Heart right ventricle (tissue), 16 donors: ENCODE measurements at places on chromosomes 3 and 15. TPM values are rescaled to one million over a fixed set of nuclear protein-coding genes. Genes with fewer than 3 reads are reported as not detected.

WDR49 gene
- total RNA-seq, result 6.6 TPM

ASTE1 gene
- 4.2 TPM for total RNA-seq

GABRR3 gene
- not detected for total RNA-seq

OCA2 gene
- total RNA-seq, result not detected

CHRM5 gene
- not detected for total RNA-seq

SCG5 gene
- not detected for total RNA-seq

EIF5A2 gene
- total RNA-seq, result 6.5 TPM

CYP1A1 gene
- total RNA-seq, result not detected

SI gene
- not detected for total RNA-seq

RBMS3 gene
- total RNA-seq, result 41.1 TPM

RBP2 gene
- not detected for total RNA-seq

DNA sequence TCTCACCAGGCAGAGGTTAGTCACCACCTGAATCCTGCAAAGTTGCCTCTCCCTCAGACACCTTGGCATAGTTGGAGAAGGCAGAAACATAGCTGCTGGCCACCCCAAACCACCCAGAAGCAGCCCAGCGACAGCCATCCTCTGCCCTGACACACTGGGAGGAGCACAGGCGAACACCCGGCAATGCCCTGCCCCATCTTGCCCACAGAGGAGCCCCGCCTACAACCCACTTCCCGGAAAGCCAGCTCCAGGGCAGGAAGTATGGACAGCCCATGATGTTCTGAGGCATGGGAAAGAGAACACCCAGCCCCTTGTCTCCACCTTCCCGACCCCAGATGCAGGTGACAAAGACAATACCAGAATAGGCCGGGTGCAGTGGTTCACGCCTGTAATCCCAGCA lies 12.6 kb upstream of the SHISA5 start:
- DNase-seq, result no peak

- no peak for DNase-seq
Observed at GRCh38 chr3:192382861-192383260, 344.5 kb downstream of the FGF12 start.

DNA sequence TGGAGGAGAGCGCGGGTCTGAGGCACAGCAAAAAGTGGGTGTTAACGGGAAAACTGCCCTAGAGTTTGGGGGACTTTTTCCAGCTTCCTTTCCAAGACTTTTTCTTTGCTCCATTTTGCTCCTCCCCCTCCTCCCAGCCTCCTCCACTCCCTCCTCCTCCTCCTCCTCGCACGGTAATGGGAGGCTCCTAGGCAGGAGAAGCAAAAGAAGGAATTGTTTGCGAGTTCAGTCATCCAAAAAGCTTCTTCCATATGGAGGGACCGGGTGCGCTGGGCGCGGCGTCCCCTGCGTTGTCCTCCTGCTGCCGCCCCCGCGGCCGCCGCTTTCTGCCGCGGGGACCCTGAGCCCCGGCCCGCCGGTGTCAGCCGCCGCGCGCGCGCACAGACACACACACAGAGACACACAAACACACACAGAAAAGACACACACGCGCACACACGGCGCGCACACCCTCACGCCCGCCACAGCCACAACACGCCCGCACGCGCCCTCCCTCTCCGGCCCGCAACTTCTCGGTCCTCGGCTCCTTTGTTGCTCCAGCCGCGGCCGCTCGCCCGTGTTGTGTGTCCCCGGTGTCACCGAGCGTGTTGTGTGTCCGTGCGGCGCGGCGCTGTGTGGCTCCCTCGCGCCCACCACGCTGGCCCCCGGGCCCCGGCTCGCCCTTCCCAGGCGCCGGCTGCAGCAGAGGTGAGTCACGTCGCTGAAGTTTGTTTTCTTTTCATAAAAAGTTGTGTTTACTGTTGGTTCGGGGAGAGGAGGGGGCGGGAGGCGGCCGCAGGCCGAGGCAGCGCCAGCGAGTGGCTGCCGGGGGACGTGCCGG lies at the start of gene BOC:
Gene BOC (plus strand): TSS at position 228 of the 820 bp plus-strand sequence. CDS start 38,246 bp downstream, outside the sequence.
- peak; percentile 38 for DNase-seq

- no peak for DNase-seq
Observed at GRCh38 chr3:134699141-134699711, 48.4 kb upstream of the KY start.

GRCh38 chr3:124347418-124347817 lies 355.5 kb upstream of the ROPN1 start:
- no peak for DNase-seq

- DNase-seq, result no peak
Observed at GRCh38 chr3:142210144-142210543, 15.2 kb downstream of the GK5 start.

DNA sequence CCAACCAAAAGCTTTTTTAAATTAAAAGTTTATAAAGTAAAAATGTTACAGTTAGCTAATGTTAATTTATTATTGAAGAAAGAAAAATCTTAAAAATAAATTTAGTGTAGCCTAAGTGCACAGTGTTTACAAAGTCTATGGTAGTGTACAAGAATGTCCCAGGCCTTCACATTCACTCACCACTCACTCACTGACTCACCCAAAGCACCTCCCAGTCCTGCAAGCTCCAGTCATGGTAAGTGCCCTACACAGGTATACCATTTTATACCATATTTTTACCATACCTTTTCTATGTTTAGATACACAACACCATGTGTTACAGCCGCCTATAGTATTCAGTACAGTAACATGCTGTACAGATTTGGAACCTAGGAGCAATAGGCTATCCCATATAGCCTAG lies 29.1 kb downstream of the SSR3 start:
- no peak for DNase-seq

DNA sequence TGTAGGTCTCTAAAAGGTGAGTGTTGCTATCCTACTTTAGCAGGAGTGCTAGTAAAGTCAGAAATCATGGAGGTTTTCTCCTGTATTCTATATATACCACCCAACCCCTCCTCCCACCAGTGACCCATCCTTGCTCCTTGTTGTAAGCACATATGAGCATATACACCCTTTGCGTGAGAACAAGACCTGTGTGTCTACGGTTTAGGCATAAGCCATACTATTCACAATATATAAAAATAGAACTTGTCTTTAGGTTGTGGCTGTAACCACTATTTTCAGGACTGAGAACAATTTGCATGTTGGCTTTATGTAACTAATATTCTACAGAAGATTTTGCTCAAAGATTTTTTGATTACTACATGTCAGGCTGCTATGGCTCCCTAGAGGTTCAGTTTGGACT lies 59.1 kb upstream of the TOP2B start:
- DNase-seq, result no peak

DNA sequence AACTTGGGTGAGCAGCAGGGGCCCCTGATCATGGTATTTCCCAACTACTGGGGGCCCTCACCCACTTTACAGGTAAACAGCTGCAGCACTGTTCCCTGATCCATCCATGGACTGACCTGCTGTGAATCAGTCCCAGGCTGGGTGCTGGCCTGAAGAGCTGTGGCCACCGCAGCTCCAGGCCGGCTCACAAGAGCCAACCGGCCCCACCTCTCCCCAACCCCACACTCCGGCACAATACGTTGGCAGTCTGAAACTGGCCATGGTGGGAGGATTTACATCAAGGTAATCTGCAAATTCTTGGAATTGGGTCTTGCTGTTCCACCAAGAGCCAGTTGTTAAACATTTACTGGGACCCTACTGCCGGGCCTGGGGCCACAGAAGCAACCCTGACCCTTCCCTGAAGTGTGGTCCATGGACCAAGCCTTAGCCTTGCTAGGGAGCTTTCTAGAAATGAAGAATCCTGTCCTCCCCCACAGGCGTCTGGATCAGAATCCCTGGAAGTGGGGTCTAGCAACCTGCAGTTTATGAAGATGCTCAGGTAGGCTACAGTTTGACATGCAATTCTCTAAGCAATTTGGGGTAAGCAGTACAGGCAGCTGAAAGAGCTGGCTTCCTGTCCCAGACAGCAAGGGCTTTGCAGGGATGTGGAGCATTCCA lies 3.7 kb downstream of the SLC6A20 start:
- DNase-seq, result no peak

GRCh38 chr3:135736740-135737139 lies 228.8 kb upstream of the PPP2R3A start:
- no peak for DNase-seq

GRCh38 chr3:104961851-104962250 lies 404.9 kb upstream of the ALCAM start:
- DNase-seq, result no peak

GRCh38 chr3:8266730-8267131 lies 234.9 kb upstream of the LMCD1 start:
- no peak for DNase-seq

DNA sequence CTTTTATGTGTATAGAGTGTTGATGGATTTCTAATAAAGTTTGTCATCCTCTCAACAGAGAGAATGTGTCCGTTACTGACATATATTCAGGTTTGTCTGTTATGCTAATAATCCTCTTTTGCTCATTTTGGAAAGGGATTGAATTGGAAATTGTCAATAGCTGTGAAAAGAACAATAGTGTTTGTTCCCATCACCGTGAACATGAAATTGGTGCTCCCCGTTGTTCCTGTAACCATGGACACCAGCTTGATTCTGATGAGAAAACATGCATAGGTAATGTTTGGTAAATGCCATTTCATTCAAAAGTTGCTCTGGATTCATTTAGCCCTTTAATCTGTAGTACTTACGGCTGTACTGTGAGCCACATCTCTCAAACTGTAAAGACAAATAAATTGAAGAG lies 707.0 kb upstream of the GOLIM4 start:
- no peak for DNase-seq

- peak; percentile 32 for DNase-seq
Observed at GRCh38 chr3:183537295-183537730, 18.2 kb downstream of the KLHL6 start.

DNA sequence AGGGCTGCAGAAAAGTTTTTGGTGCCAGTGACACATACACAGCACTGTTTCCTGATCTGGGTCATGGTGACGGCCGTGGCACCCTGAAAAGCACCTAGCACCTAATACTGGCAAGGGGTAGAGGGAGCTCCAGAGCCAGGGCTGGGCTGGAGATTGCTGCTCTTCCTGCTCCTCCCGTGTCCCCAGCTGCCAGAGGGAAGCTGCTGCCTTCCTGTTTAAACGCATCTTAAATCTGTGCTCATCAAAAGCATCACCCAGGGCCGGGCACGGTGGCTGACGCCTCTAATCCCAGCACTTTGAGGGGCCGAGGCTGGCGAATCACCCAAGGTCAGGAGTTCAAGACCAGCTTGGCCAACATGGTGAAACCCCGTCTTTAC lies 156.7 kb upstream of the MEF2A start:
- DNase-seq, result peak; percentile 70

GRCh38 chr15:64001148-64001547 lies 45.1 kb downstream of the DAPK2 start:
- no peak for DNase-seq

GRCh38 chr3:171038342-171038741 lies 11.8 kb upstream of the SLC2A2 start:
- DNase-seq, result no peak

- DNase-seq, result no peak
Observed at GRCh38 chr3:178022599-178022998, 513.6 kb upstream of the KCNMB2 start.

- peak; percentile 67 for DNase-seq
Observed at GRCh38 chr3:64238971-64239667, 13.9 kb upstream of the PRICKLE2 start.

- peak; percentile 72 for DNase-seq
Observed at GRCh38 chr3:45560281-45560971, 34.1 kb upstream of the LIMD1 start.

GRCh38 chr3:25594007-25594502 lies 70.7 kb downstream of the TOP2B start:
- DNase-seq, result no peak

DNA sequence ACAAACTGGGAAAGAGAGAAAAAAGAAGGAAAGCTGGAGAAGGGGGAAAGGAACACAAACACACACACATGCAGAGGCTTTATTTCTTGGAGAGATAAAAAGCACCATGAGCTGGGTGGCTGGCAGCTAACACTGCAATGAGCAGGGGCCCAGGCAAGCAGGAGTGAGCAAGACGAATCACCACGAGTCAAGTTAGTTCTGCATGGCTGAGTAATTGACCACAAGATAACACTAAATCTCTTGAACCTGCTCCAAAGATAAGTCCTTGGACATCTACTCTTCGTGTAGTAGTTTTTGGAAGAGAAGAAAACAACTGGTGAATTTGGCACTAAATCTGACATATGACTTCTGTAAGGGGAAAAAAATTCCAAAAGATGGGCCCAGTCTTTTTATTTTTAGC lies 100.9 kb downstream of the MYO5A start:
- DNase-seq, result no peak
